ENCODE measurements at places on chromosomes 11 and 22.
A peak's percentile ranks its signal among the peaks of the same experiment; 100 is the strongest.

- no peak for DNase-seq
Measured at GRCh38 chr22:17878941-17879340, 104.7 kb upstream of the BID start.

- no peak for DNase-seq
Measured at GRCh38 chr11:92601048-92601447, 368.4 kb upstream of the MTNR1B start.

GRCh38 chr11:64629796-64630562 lies 39.0 kb downstream of the SLC22A12 start:
- DNase-seq: no peak

DNA sequence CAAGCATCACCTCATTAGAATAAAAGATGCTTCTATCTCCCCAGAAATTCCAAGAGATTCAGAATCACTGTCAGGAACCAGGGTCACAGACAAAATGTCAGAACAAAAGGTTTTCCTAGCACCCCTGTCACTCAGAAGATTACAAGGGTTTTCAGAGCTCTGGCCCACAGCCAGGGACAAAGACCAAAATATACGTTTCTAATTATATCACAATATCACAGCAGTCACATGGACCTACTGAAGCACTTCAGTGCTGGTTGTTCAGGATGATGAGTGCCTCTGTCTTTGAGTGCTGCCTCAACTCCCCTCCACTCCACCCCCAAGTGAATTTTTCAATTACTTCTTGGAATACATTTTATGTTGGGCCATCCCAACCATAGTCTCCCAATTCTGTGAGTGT lies 21.9 kb upstream of the RTL6 start:
- no peak for DNase-seq

- DNase-seq: no peak
Measured at GRCh38 chr11:134332189-134332631, 422 bp downstream of the GLB1L2 start.

- DNase-seq: no peak
Measured at GRCh38 chr22:41845380-41846267, 12.7 kb downstream of the SREBF2 start.

DNA sequence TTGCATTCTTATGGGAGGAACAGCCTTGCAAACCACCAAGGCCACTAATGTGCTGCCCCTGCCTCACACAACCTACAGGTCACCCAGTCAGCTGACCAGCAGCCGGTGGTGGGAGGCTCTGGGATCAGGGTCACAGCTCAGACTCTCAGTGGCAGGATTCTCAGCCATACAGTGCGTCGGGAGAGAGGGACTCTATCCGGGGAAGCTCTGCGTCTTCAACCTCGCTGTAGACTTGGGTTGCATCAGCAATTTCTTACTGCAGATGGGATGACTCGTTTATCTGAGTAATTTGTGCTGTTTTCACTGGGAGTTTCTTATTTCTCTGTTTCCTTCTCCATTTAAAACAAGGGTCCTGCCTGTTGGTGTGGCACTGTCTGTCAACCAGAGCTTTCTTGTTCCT lies 257.7 kb downstream of the TBC1D22A start:
- DNase-seq: no peak

DNA sequence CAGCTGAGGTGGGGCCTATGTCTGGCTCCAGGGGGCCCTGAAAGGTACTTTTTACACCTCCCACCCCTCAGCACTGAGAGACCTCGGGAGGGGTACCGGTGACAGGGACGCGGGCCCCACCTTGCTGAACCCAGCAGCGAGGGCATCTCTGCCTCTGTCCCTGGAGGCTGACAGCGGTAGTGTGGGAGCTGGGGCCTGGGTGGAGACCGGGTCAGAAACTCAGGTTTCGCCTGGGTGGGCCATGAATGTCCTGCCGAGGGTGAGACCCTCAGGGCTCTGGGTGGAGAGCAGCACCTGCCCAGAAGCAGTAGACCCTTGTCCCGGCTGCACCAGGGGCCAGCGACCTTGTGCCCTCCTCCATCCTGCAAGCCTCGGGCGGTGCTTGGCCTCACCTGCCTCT lies 22.2 kb downstream of the PTDSS2 start:
- DNase-seq: no peak

GRCh38 chr11:44893308-44893822 lies 57.3 kb downstream of the TP53I11 start:
- no peak for DNase-seq

DNA sequence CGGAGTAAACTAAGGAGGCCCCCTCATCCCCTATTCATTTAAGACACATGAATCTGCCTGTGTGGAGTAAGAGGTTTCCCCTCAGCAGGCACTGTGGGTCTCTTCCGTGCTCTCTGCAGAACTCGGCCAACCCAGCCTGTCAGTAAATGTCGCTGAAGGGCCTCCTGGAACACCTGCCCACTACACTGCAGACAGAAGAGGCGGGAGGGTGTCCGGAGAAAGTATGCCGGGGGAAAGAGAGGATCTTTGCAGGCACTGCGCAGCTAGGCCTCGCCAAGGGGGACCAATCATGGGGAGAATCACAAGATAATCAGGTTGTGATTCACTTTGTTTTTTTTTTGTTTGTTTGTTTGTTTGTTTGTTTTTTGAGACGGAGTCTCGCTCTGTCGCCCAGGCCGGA lies 110.8 kb downstream of the MORC2 start:
- no peak for DNase-seq

DNA sequence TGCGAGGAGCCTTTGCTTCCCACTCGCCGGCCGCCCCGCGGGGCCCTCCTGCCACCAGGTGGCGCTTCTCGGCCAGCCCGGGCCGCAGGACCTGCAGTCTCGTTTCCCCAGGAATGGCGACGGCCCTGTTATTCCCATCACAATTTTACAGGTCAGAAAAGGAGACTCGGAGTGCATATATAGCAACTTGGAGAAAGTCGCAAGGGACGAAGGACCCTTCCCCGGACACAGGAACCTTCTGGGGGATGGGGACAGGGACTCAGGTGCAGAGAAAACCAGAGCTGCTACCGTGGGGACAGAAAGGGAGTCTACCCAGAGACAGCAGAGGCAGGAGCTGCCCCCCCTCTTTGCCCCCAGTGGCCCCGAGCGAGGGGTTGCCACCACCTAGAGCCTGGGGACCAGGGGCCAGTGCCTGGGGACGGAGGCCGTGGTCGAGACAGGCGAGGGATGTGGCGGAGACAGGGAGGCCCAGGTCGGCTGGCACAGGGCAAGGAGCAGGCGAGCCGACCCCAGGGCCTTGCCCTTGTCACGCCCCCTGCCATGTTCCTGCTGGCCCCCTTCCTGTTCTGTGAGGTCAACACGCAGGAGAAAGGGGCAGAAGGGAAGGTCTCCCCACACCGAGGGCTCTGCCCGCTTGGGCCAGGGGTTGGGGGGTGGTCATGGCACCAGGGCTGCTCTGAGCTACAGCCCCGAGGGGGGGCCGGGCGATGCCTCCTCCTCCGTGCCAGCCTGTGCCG lies 3.5 kb upstream of the KRTAP5-6 start:
- peak; percentile 22 for DNase-seq

GRCh38 chr11:44618561-44619425 lies 53.3 kb downstream of the CD82 start:
- no peak for DNase-seq

DNA sequence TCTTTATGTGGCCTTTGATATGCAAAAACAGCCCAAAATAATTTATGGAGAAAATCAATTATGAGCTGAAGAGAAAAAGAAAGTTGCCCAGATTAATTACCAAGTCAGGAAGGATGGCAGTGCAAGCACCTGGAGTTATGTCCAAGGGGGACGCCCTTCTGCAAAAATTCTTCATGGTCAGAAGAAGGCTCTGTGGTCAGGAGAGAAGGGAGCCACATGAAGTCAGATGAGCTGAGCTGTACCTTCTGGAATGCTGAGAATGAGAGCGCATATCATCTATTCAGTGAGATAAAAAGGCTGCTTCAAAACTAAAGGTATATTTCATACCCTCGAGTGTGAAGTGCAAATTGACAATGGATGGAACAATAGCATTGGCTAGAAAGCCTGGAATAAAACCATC lies 607.4 kb downstream of the NTM start:
- DNase-seq: no peak
